ENCODE measurements at places on chromosomes 3 and 15.

DNA sequence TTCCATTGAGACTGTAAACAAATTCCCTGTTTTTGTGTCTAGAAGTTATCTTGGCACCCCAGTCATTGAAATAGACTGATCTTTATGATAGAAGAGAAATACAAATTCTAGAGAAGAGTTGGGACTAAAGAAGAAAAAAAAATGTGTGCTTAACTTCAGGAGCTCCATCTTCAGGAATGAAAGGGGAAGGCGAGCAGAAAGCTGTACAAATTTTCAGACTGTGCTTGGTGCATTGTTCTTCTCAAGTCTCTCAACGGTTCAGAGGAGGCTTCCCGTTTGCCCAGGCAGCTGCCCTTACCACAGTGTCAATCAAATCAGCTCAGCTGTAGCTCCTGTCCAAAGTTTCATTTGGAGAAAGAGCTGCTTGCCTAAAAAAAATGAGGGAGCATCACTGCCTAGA lies 41.7 kb downstream of the OXSM start:
- peak; percentile 15 for DNase-seq

DNA sequence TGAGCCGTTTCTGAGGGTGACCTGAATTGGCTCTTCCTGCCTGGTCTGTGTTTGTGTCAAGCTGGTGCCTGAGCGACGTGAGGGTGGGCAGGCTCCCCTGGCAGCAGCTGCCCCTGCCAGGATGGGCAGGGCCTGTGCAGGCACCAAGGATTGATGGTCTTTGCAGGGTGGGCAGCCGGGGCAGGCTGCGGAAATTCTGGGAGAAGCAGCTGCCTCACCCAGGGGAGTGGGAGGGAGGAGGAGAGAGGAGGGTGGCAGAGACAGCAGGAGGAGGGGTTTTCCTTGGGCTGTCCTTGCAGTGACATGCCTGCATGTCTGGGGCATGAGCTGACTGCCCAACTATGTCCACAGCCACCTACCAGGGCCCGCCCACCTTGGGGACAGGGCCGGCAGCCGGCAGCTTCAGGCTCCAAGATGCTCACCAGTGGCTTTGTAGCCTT lies 27.9 kb upstream of the SLC6A6 start:
- DNase-seq, result peak; percentile 42

- DNase-seq, result no peak
Measured at GRCh38 chr3:54356261-54357045, 234.1 kb downstream of the CACNA2D3 start.

GRCh38 chr3:152893647-152894046 lies 58.7 kb downstream of the P2RY1 start:
- peak; percentile 24 for DNase-seq

- DNase-seq, result no peak
Measured at GRCh38 chr3:5275529-5275928, 88.0 kb downstream of the EDEM1 start.

DNA sequence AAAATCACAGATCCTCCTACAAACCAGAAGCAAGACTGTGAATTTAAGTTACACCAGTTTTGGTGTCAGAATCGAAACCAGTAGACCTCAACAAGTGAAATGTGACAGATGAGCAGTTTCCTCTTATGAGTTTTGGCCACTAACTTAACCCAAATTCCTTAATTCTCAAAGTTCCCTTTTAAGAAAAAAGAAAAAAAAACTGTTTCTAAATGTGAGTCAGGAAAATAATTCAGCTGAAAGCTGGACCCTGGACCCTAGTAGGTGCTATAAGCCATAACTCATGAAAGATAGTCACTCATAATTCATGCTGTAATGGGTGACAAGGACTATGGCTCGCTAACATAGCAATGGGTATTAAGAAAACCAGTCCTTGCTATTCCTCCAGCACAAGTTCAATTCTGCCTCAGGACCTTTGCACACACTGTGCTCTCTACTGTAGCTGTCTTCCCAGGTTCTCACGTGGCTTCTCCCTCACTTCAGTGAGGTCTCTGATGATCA lies 9.0 kb upstream of the THRB start:
- DNase-seq, result no peak

GRCh38 chr3:69324362-69325025 lies 61.4 kb downstream of the FRMD4B start:
- DNase-seq, result peak; percentile 48

- DNase-seq, result no peak
Measured at GRCh38 chr3:136630915-136631314, 121.3 kb downstream of the STAG1 start.

DNA sequence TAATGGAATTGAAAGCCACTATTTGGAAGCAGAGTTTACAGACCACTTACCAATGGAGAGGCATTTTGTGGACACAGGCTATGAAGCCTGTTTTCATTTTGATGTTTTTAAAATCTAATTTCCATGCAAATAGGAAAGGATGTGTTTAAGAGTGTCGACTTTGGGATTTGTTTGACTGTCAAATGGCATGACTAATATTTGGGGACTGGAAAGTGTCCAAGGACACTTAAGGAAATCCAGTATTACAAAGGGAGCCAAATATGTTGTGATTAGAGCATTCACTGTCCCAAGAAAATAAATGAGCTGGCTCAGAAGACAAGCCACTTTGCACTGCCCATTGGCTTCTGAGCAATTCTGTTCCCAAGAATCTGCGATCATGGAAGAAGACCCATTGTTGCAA lies 34.0 kb upstream of the SLC6A11 start:
- DNase-seq, result no peak

DNA sequence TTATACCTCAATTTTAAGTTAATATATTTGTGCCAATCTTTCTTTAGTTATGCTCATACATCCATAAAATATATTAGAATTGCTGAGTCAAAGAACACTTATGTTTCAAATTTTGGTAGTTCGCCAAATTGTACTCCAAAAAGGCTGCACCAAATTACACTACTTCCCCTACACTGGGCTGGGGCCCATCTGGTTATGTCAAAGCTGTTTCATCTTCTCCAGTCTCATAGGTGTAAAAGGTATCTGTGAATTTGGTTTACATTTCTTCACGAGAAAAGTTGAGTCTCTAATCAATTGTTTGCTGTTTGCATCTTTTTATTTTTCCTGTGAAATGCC lies 706 bp downstream of the FSIP1 start:
- no peak for DNase-seq

DNA sequence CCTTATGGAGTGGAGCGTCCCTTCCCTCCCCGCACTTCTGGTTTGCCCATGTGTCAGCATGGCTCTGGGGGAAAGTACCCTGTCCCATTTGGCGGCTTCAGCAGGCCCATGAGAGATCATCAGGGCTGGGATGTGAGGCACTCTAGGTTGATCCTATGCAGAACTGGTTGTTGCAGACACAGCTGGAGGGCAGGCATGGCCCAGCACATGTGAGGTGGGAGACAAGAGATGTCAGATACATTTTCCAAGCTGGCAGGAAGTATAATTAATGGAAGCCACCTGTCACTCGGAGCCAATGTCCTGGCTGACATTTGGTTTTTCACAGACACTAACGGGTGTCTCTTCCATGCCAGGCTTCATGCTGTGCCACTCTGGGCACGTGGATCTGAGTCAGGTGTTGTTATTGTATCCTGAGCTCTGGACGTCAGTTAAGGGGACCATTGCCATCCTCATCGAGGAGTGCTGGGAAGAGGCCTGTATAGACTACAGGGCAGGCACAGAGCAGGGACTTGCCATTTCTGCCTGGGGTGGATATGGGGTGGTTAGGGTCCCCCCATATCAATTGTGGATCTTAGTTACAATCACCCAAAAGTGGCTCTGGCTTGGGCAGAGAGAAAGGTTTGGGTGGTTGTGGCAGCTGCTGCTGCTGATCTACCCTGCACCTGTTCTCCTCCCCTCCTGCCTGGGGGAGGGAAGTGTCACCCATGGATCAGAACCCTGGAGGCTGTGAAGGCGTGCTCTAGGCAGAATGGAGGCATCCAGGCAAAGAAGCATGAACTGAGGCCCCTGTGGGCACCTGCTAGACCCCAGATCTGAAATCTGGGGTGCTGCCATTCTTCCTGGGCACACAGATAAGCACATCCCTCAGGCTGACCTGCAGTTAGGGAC lies 140.7 kb downstream of the FBLN2 start:
- peak; percentile 67 for DNase-seq

DNA sequence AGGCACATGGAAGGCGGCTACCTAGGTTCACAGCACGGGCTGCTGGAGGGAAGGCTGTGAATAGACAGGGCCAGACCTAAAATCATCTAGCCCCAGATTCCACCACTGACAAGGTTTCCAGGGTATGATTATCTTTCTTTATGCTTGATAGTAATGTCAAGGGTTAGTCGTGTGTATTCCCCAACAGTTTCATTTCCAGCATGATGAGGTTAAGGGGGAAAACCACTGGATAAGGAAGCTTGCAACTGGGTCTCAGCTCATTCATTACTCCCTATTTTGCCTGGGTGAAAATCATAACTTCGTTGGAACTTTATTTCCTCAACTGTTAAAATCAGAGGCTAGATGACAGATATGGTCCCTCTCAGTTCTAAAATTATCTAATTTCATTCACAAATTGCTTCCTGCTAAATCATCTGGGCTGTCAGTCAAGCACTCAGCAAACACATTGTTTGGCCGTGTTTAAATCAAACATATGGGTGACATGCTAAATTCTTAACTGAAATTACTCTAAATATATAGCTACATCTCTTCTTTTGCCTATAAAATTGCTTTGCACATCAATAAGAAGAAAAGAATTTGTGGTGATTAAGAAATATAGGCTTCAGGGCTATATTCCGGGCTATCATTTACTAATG lies 111.7 kb downstream of the CYP19A1 start:
- no peak for DNase-seq

- DNase-seq, result peak; percentile 70
Measured at GRCh38 chr3:194344012-194344411, 7.1 kb downstream of the CPN2 start.

GRCh38 chr3:124679048-124679638 lies 51.1 kb upstream of the UMPS start:
- no peak for DNase-seq

DNA sequence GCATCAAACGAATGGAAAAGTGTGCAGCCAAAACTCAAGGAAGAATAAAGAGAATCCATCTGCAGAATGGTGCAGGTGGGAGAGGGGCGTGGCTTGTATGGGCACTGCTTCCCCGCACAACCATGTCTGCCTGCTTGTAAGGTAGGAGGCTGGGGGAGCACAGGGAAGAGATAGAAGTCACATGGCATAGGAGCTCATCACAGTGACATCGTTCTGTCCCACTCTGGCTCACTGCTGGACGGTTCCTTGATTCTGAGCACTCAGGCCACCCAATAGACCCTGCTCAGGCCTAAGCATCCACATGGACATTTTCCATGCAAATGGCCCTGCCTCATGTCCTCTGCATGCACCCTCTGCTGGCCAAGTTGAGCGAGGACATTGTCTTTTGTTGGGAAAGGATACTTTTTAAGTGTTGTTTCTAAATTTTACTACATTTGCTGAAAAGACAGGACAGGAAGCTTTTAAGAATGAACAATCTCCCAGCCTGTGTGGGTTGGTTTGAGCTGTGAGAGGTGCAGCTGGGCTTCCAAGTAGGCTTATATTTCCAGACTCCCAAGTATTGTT lies 3.1 kb downstream of the MYLK start:
- DNase-seq, result peak; percentile 35

- no peak for DNase-seq
Measured at GRCh38 chr15:85412956-85413854, 32.8 kb downstream of the AKAP13 start.

GRCh38 chr15:97678656-97679055 lies 281.8 kb upstream of the ARRDC4 start:
- DNase-seq, result no peak

DNA sequence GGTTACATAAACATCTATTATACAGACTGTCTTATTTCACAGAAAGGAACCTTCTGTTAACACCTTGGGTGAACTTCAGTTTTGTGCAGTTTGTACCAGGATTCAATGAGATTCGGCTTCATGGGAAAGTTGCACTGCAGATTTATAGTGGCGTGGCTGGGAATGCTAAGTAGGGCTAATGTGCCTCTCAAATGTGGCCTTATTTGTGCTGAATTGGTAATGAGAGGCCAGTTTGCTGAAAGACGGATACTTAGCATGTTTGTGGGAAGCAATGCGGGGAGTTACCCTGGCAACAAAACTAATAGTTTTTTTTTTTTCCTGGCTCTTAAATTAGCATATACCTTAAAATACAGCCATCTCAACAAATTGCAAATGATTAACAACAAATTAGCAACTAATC lies 28.6 kb upstream of the CEMIP start:
- no peak for DNase-seq

- no peak for DNase-seq
Measured at GRCh38 chr15:68818769-68819494, 1.8 kb downstream of the ANP32A start.

DNA sequence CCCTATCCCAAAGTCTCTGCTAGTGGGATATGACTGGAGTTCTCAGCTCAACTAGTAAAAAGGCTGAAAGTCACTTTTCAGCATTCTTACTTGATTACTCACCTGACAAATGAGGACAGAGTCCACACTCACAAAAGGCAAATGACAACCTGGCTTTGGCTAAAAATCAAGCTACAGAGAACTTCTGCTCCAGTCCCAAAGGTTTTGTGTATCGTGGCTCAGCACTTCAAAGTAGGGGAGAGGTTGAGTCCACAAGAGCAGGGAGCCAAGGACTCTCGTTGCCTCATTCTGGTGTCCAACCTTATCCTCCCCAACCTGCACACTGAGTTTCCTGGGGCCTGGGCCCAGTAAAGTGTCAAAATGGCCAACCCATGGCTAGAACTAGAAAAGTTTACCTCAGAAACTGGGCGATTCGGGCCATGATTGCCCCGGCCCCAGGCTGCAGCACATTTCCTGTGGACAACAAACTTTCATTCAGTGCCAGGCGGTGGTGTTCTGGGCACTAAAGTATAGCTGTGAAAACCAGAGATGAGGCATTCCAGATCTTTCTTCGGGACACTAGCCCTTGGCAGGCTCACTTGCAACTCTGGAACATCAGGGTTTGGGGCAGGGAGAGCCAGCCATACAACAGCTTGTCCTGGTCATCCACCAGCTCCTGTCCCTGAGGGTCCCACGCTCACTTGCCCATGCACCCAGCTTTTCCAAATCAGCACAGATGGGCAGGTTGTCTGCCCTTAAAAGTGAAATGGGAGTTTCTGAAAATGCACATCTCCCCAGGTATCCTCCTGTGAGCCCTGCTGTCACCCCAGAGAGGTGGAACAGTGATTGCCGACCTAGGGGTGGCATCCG lies 3.1 kb downstream of the ACAA1 start:
- DNase-seq, result no peak

DNA sequence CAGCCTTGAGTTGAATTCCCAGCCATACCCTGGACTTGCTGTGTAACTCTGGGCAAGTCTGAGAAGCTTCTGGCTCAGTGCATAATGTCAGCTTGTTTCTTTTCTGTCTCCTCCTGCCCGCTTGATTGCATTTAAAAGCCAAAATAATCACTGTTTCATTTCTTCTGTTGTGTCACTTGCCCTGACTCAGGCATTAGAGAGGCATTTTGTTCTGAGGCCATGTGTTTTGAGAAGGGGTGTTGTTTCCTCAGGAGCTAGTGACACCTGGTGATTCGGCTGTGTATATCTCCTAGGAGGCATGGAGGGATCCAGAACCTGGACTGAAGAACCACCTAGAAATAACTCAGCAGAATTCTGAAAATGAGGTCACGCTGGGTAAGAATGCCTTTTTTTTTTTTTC lies 16.0 kb downstream of the WDR73 start:
- no peak for DNase-seq

All from NCI-H524 (cell line).